ENCODE measurements at places on chromosomes 4 and X. TPM values are rescaled to one million over a fixed set of nuclear protein-coding genes. Genes with fewer than 3 reads are reported as not detected.

The MAMLD1 gene
- 0.30 TPM for total RNA-seq

The GABRG1 gene
- total RNA-seq = not detected

The ADH7 gene
- total RNA-seq = not detected

The MAGEA3 gene
- not detected for total RNA-seq

GRCh38 chr4:83080561-83080960 is 34.0 kb downstream of the PLAC8 start:
- no peak for DNase-seq

DNA sequence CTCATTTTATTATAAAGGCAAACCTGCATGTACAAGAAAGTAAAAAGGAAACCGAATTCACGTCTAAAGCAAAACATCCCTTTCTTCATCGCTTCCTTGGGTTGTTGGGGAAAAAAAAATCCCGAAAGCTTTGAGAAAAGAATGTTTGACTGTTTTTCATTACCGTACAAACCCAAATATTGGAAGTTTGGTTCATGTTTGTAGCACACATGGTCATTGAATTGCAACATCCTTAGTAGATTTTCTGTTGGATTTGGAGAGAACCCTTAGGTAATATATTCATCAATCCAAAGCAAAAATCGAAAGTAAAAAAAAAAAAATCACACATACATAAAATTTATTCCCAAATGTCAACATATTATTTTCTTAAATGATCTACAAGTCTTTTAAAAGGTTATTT is 420.3 kb downstream of the MAPK10 start:
- DNase-seq = no peak

GRCh38 chr4:25050370-25051078 is 19.8 kb upstream of the LGI2 start:
- DNase-seq = no peak

- DNase-seq = peak; percentile 58
These were observed 31.9 kb downstream of the F8A1 start for GRCh38 chrX:154918060-154918483.

GRCh38 chr4:145797278-145797677 is 117.3 kb downstream of the C4orf51 start:
- no peak for DNase-seq
